ENCODE measurements at places on chromosomes 6 and 20. TPM values are rescaled to one million over a fixed set of nuclear protein-coding genes. Genes with fewer than 3 reads are reported as not detected.

The ARMH2 gene
- total RNA-seq: not detected

GRCh38 chr6:116369964-116370759, 585 bp upstream of the DSE start:
- no peaks in the 10 kb centered on the region for H3K4me1 ChIP-seq
- peaks cover 7% of the 10 kb centered on the region for H3K27me3 ChIP-seq
- no peak for DNase-seq
- H3K27ac ChIP-seq: peak overlapping the region; percentile 21
- peak overlapping the region; percentile 63 for H3K4me3 ChIP-seq
- H3K36me3 ChIP-seq: no peaks in the 10 kb centered on the region

The TBCC gene
- 40.4 TPM for total RNA-seq

GRCh38 chr6:111173341-111173740, 86.0 kb downstream of the SLC16A10 start:
- DNase-seq: no peak
- H3K4me3 ChIP-seq: no peak overlapping the region
- H3K27ac ChIP-seq: no peak overlapping the region
- no peaks in the 10 kb centered on the region for H3K36me3 ChIP-seq

GRCh38 chr20:44585057-44585963, 2.9 kb downstream of the PKIG start:
- DNase-seq: no peak
- no peak overlapping the region for H3K27ac ChIP-seq
- H3K36me3 ChIP-seq: no peaks in the 10 kb centered on the region
- peaks cover 19% of the 10 kb centered on the region for H3K4me1 ChIP-seq
- H3K27me3 ChIP-seq: no peaks in the 10 kb centered on the region

The VGLL2 gene
- not detected for total RNA-seq

GRCh38 chr20:50504231-50504823, 5.9 kb upstream of the PTPN1 start:
- H3K36me3 ChIP-seq: no peaks in the 10 kb centered on the region
- no peak overlapping the region for H3K4me3 ChIP-seq
- H3K27ac ChIP-seq: no peak overlapping the region
- H3K27me3 ChIP-seq: no peaks in the 10 kb centered on the region
- no peak for DNase-seq

- H3K27ac ChIP-seq: no peak overlapping the region
- no peak overlapping the region for H3K4me3 ChIP-seq
- peaks cover 4% of the 10 kb centered on the region for H3K4me1 ChIP-seq
These were observed 7.4 kb upstream of the CD24 start for GRCh38 chr6:106981926-106982325.

- H3K27ac ChIP-seq: no peak overlapping the region
- H3K36me3 ChIP-seq: no peaks in the 10 kb centered on the region
- H3K4me3 ChIP-seq: peak overlapping the region; percentile 86
- H3K4me1 ChIP-seq: peaks cover 39% of the 10 kb centered on the region
- peaks cover 70% of the 10 kb centered on the region for H3K27me3 ChIP-seq
These were observed 2.5 kb downstream of the GRM4 start for GRCh38 chr6:34143196-34143883.
